ENCODE measurements at places on chromosomes 7 and 10. TPM values are rescaled to one million over a fixed set of nuclear protein-coding genes. Genes with fewer than 3 reads are reported as not detected.

DNA sequence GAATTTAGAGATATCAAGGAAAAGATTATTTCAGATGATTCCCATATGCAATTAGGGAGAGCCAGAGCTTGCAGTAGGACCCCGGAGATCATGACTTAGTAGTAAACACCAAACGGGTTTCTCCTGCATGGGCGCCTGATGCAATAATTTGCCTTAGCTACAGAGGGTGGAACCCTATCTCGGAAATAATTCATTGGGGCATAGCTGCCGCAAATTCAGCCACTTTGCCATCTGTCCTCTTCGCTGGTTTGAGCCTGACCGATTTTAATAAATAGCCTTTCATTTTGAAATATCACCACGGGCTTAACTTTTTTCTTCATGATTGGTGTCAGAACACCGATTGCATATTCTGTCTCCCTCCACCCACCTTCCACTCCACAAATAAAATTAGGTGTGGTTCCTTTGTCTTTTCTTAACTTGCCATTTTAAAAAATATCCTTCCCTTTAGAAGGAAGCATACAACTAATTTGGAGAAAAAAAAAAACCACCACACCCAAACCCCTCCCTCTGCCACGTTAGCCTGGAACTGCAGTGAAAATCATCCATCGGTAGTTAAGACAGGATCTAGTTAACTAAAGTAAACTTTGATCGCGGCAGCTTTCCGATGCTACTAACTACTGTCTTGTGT, 1.4 kb downstream of the GARS1 start:
- no peak for DNase-seq

DNA sequence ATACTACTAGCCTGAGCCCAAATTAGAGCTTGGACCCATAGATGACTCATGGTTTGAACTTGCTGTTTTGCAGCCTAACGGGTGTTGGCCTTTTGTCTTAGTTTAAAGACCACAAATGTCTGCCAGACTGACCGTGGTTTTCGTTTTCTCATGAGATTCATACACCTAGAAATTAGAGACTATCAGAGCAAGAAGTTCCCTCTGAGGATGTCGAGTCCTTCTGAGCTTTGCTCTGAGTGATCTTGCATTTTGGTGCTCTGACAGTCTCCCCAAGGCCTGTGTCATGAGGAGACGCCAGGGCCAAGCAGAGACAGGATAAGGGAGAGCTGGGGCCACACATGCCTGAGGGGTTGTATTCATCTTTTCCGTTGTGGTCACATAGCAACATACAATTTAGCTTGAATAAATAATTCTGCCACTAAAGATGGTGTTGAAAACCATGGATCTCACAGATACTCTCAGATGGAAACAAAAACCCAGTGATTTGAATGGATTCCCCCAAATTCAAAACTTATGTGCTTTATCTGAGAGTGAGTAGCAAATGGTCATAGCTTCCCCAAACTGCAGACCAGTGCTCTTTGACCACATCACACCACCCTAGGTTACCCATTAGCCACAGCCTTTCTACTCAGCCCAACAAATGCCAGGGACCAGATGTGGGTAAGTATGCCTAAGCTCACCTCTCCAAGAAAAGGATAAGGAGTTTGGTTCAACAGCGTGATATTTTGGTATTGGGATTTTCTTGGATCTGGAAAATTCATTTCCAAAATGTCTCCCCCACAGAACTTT, 762.0 kb upstream of the IGFBP3 start:
- no peak for DNase-seq

GRCh38 chr10:15802375-15802949, 57.8 kb downstream of the MINDY3 start:
- DNase-seq, result no peak

- DNase-seq, result no peak
Measured at GRCh38 chr10:31697271-31698180, 231.1 kb downstream of the ARHGAP12 start.

GRCh38 chr7:18445483-18445882, 50.1 kb upstream of the HDAC9 start:
- no peak for DNase-seq

GRCh38 chr10:85643845-85644525, 722.6 kb downstream of the GRID1 start:
- no peak for DNase-seq

- no peak for DNase-seq
Measured at GRCh38 chr7:138669364-138669763, 31.8 kb downstream of the SVOPL start.

- DNase-seq, result no peak
Measured at GRCh38 chr10:72276013-72276387, 2.3 kb downstream of the DDIT4 start.

DNA sequence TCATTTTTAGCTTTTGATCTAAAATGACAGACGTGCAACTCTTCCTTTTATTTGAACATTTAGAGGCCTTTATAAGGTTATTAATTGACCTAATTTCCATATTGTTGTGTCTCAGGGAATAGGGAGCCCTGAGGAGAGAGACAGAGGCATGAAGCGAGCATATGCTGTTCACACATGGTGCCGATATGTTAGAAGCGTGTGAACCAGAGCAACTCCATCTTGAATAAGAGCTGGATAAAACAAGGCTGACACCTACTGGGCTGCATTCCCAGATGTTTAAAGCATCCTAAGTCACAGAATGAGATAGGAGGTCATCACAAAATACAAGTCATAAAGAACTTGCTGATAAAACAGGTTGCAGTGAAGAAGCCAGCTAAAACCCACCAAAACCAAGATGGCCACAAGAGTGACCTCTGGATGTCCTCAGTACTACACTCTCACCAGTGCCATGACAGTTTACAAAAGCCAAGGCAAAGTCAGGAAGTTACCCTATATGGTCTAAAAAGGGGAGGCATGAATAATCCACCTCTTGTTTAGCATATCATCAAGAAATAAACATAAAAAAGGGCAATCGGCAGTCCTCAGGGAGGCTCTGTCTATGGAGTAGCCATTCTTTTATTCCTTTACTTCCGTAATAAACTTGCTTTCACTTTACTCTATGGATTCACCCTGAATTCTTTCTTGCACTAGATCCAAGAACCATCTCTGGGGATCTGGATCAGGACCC, 80.1 kb downstream of the SEC61G start:
- no peak for DNase-seq

DNA sequence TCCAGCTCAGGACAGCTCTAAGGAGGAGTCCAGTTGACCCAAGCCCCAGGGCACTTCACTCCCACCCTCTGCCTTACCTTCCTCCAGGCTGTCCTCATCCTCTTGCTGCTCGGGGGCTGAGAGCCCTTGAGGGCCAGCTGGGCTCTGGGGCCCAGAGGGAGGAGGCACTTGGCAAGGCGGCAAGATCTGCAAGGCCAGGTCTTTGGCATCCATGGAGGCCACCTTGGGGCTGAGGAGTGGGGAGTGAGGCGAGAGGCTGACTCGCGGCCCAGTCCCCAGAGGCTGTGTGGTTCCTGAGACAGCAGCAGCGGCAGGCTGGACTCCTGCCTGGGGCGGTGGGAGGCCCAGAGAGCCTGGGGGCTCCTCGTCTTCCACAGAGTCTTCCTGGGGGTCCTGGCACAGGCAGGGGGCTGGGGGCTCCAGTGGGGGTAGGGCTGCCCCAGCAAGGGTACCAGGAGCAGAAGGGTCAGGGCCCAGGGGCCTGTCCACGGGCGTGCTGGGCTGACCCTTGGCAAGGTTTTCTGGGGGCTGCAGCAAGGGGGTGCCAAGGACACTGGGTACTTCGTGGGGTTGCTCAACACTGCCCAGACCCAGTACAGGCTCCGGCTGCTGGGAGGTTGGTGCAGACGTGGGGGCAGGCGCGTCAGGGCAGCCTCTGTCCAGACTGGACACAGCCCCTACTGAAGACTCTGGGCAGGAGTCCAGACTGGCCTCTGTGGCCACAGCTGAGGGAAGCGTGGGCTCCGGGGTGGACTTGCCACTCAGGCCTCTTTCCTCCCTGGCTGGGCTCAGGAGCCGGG, 6.5 kb downstream of the NACAD start:
- DNase-seq, result no peak

- no peak for DNase-seq
Measured at GRCh38 chr7:121879544-121879943, 6.6 kb downstream of the PTPRZ1 start.

DNA sequence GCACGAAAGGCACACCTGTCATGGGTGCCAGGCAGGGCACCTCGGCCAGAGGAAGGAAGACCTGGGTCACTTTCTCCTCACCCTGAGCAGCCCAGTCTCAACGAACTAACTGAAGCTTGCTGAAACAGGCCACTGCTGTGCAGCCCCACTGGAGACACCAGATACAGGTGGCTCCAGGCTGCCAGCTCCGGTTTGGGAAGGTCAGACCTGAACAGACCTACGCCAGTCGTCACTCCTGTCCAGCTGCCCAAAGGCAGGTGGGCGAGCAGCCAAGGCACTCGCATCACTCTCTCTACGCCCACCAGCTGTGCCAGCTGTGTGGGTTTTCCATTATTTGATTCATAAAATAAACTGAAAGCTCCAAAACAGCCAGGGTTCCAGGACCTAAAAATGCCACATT, 256.1 kb downstream of the ZMYND11 start:
- DNase-seq, result no peak

- DNase-seq, result no peak
Measured at GRCh38 chr7:4951304-4951703, 7.7 kb downstream of the MMD2 start.

Gene GIMAP7
- 772 TPM for polyA plus RNA-seq

Gene ZNF777
- 3.8 TPM for polyA plus RNA-seq

Gene TAS2R60
- 0.33 TPM for polyA plus RNA-seq

Gene CLEC5A
- polyA plus RNA-seq, result not detected

Gene PCLO
- polyA plus RNA-seq, result not detected

Gene XRCC2
- 0.41 TPM for polyA plus RNA-seq

Gene DKK1
- not detected for polyA plus RNA-seq

Gene NUDT13
- 1.3 TPM for polyA plus RNA-seq

Gene FGF8
- not detected for polyA plus RNA-seq

Gene MINPP1
- 5.7 TPM for polyA plus RNA-seq

Gene CABCOCO1
- polyA plus RNA-seq, result not detected

Gene SPDYE11
- polyA plus RNA-seq, result 0.08 TPM
